ENCODE measurements at places on chromosomes 16 and 17. TPM values are rescaled to one million over a fixed set of nuclear protein-coding genes. Genes with fewer than 3 reads are reported as not detected.

ASPA gene
- total RNA-seq = 3.1 TPM

CLEC3A gene
- not detected for total RNA-seq

ORC6 gene
- 2.0 TPM for total RNA-seq

TBC1D26 gene
- not detected for total RNA-seq

DNAH17 gene
- total RNA-seq = 0.32 TPM

TBX6 gene
- total RNA-seq = 0.80 TPM

TOM1L1 gene
- total RNA-seq = 10.0 TPM

SMPD3 gene
- total RNA-seq = 1.3 TPM

PSMD11 gene
- 53.4 TPM for total RNA-seq

SECTM1 gene
- 6.6 TPM for total RNA-seq

NRN1L gene
- 0.50 TPM for total RNA-seq

GRCh38 chr17:19946921-19947320 is 30.7 kb downstream of the AKAP10 start:
- DNase-seq = no peak

GRCh38 chr16:15846510-15846909 is 10.3 kb downstream of the MYH11 start:
- DNase-seq = no peak

DNA sequence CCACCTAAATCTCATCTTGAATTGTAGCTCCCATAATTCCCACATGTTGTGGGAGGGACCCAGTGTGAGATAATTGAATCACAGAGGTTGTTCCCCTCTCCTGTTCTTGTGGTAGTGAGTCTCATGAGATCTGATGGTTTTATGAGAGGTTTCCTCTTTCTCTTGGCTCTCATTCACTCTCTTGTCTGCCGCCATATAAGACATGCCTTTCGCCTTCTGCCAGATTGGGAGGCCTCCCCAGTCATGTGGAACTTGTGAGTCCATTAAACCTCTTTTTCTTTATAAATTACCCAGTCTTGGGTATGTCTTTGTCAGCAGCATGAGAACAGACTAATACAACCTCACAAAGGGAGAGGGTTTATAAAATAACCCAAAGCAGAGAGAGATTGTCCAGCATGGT is 367.4 kb downstream of the SNX29 start:
- no peak for DNase-seq

DNA sequence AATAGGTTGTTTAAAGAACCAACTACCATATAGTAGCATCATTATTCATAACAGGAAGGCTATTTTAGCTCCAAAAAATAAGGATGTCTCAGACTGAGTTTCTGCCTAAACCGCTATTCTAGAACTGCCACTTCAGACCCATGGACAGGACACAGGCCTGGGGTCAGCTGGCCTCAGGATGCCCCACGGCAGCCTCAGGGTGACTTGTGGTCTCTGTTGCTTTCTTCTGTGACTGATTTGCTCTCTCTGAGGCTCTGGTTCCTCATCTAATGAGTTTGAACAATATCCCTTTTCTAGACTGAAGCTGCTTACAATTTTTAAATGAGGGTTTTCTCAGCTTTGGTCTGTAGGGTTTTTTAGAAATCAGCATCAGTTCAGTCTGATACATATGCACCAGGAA is 31.8 kb upstream of the IRF8 start:
- DNase-seq = no peak

DNA sequence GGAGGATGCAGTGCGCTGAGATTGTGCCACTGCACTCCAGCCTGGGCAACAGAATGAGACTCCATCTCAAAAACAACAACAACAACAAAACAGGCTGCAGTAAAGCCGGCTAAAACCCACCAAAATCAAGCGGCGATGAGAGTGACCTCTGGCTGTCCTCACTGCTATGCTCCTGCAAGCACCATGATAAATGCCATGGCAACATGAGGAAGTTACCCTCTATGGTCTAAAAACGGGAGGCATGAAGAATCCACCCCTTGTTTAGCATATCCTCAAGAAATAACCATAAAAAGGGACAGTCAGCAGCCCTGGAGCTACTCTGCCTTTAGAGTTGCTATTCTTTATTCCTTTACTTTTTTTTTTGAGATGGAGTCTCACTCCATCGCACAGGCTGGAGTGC is 8.4 kb upstream of the LGALS3BP start:
- no peak for DNase-seq

DNA sequence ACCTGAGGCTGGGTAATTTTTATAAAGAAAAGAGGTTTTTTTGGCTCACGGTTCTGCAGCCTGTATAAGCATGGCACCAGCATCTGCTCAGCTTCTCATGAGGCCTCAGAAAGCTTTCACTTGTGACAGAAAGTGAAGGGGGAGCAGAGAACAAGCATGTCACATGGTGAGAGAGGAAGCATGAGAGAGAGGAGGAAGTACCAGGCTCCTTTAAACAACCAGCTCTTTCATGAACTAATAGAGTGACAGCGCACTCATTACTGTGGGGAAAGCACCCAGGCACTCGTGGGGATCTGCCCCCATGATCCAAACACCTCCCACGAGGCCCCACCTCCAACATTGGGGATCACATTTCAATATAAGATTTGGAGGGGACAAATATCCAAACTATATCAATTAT is 86.8 kb downstream of the USP32 start:
- DNase-seq = no peak

DNA sequence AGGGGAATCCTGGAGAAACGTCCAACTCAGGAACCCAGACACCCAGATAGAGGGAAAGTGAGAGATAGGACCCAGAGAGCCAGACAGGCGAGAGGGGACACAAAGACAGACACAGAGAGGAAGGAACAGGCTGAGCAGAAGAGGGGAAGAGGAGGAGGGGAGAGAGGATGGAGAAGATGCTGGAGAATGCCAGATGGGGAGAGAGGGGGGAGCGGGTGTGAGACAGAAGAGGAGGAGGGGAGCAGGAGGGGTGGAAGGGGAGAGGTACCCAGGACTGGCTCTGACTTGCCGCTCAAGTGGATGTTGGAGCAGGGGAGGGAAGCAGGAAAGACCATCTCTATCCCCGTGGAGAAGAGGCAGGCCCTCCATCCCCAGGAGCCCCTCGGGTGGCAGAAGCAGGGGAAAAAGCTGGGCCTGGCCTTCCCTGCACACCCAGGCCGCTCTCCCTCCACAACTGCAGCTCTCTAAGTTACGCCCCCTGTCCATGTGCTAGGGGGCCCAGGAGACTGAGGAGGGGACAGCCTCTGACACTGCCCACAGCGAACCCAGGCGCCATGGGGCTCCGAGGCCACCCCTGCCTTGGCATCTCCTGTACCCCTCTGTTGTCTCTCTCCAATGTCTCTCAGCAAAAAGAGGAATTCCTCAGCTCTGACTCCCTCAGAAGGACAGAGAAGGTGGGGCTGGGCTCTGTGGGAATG is 4.8 kb downstream of the PPP1R9B start:
- DNase-seq = no peak

- no peak for DNase-seq
Observed at GRCh38 chr17:53409588-53409987, 413.1 kb upstream of the KIF2B start.

- no peak for DNase-seq
Observed at GRCh38 chr16:60748366-60748765, 1287.9 kb downstream of the CDH8 start.

DNA sequence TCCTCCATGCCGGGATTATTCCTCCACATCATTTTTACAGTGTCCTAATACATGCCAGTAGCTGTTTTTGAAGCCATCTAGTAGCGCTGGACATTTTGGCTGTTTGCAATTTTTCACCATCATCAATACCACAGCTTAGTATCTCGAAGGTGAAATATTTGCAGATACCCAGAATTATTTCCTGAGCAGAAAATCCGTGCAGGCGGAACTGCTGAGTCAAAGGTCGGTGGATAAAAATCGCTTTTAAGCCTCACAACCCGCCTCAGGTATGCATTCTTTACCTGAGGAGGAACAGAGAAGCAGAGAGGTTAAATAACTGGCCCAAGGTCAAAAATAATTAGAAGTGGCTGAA is 584 bp upstream of the TNRC6A start:
- DNase-seq = no peak

DNA sequence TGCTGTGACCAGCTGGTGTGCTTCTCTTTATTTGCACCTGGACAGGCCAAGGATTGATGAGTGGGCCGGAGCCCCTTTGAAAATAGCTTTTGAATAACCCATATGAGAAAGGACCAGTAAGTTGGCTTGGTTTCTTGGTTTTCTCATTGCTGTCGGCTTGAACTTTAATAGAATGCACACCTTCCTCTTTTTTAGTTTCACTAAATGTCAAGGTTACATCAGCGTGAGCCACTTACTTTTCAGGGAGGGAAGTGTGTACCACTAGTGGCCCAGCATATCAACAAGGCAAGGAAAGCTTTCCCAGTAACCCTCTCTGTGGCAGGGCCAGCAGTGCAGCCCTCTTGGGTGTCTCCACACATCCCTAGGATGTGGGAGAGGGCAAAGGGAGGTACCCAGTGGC is 433.3 kb downstream of the CA10 start:
- DNase-seq = no peak

DNA sequence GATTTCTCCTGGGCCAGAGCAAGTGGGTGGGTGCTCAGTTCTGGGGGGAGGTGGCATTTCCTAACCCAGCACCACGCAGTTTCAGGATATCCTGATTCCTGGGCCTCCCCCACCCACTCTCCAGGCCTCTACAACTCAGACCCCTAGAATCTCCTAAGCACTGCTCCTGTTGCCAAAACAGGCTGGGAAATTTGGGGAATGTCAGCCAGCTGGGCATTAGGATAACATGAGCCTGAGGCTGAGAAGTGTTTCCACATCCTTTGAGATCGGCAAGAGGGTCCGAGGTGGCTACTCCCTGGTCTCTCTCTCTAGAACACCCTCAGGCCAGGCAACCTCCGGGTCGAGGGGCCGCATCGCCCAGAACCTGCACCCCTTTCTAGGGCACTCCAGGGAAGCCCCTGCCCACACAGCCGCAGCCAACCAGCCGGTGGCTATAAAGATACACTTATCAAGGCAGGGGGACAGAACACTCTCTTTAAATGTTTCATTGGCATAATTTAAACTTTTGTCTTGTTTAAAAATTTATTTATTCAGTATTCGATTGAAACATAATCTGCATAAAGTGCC is 23.6 kb downstream of the TBC1D16 start:
- peak; percentile 10 for DNase-seq

GRCh38 chr17:21772321-21772720 is 80.0 kb downstream of the KCNJ18 start:
- no peak for DNase-seq

GRCh38 chr17:79979816-79980215 is 55.9 kb downstream of the TBC1D16 start:
- no peak for DNase-seq

DNA sequence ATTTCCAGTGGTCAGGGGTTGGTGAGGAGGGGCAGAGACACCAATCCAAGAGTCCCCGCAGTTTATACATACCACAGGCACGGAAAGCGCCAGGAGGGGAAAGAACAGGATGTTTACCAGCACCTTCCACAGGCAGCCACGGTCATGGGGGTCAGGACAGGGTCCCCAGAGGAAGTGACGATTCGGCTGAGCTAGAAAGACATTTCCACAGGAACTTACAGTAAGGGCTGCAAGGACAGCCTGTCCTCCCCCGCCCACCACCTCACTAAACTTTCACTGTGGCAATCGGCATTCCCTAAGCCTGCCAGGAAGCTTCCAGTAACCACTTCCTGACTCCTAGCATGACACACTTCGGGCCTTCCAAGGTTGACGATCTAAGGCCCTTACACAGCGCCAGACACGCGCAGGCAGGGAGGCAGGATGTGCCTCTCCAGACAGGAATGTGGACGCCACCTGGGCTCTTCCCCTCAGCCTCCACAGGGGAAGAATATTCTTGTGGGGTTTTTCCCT is 1.2 kb upstream of the MT2A start:
- DNase-seq = peak; percentile 90

GRCh38 chr17:32862940-32863339 is 14.0 kb downstream of the MYO1D start:
- DNase-seq = no peak

DNA sequence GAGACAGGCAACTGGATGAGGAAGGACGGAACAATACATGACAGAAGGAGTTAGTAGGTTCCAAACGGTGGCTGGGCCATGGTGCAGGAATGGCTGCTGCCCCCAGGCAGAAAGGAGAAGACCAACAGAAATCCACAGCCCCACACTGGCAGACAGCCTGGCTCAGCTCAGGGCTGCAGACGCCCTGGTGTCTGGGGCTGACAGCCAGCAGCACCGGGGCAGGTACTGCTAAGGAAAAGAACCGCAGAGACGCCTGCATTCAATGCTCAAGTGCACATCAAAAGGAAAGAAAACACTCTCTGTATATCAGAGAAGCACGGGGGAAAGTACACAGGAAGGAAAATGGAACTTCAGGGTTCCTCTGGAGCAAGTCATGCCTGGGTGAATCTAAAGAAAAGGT is 53.4 kb downstream of the GAS7 start:
- DNase-seq = no peak

DNA sequence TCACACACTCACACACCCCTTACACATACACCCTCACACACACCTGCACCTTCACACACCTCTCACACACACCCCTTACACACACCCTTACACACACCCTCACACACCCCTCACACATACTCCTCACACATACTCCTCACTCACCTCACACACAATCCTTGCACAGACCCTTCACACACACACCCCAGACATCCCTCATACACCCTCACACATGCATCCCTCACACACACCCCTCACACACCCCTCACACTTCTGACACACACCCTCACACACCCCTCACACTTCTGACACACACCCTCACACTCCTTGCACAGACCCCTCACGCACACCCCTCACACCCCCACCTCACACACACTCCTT is 23.9 kb downstream of the C17orf67 start:
- no peak for DNase-seq

All from left cardiac atrium (tissue), 4 donors.